Stimulated activated CD4-positive, alpha-beta T cell treated with anti-CD3 and anti-CD28 coated beads, Interleukin-12 subunit alpha, Interleukin-12 subunit beta, amount 100 ng/mL, for 24 hours (primary cell): ENCODE measurements at places on chromosomes 12 and 14.

DNA sequence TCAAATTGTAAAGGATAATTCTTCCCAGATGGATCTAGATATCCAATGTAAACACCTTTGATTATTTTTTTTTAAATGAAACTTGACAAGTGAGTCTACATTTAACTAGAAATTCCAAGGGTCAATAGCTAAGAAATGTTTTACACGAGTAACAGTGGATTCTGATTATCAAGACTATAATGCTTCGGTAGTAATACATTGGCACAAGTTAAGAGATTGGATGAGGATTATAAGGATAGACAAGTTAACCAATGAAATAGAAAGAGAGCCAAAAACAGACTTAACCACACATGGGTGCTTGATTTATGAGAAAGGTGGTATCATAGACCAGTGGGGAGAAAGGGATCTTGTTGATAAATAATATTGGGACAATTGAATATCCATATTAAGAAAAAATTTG is 40.3 kb upstream of the PCED1B start:
- no peak for DNase-seq

GRCh38 chr12:64383675-64384074 is 6.9 kb downstream of the C12orf56 start:
- no peak for DNase-seq

DNA sequence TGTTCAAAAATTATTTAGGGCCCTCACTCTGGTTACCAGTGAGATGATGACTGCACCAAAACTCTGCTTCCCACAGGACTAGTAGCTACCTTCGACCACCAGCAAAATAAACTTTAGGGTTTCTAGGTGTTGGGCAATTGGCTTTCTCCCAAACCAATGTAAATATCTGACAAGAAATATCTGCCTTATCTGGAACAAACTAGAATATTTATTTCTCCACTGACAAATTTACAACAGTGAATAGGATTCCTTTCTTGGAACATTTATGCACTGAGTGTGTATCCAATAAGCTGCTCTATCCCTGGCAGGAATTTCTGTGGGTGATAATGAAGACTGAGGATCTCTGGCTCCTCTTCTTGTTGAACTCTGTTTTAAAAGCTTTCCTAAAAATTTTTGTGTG is 148.6 kb downstream of the SLC6A15 start:
- no peak for DNase-seq

DNA sequence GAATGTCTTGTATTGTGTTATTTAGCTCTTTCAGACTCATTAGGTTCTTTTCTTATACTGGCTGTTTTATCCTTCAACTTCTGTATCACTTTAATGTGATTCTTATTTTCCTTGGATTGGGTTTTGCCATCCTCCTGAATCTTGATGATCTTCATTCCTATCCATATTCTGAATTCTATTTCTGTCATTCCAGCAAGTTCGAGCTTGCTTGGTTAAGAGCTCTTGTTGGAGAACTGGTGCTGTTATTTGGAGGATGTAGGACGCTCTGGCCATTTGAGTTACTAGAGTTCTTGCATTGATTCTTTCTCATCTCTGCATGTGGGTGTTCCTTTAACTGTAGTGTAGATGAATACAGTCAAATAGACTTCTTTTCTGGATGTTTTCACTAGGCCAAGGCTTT is 142.3 kb upstream of the SLC38A2 start:
- DNase-seq = no peak

- DNase-seq = no peak
Observed at GRCh38 chr12:122726080-122726558, 4.5 kb downstream of the HCAR1 start.

DNA sequence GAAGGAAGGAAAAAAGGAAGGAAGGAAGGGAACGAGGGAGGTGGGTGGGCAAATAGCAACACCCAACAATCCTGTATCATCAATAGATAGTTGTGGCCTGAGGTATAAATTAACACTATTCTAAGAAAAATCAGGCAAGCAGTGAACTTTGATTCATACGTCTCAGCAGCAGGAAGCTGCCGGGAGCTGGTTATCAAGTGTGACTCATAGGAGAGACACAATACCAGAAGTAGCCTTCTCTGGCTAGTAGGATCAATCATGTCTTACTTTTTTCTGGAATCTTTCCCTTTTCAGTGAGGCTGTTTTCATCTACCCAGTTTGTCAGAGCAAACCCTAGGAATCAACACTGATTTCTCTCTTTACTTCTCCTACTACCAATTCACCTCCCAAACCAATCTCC is 780.5 kb downstream of the NRXN3 start:
- no peak for DNase-seq

DNA sequence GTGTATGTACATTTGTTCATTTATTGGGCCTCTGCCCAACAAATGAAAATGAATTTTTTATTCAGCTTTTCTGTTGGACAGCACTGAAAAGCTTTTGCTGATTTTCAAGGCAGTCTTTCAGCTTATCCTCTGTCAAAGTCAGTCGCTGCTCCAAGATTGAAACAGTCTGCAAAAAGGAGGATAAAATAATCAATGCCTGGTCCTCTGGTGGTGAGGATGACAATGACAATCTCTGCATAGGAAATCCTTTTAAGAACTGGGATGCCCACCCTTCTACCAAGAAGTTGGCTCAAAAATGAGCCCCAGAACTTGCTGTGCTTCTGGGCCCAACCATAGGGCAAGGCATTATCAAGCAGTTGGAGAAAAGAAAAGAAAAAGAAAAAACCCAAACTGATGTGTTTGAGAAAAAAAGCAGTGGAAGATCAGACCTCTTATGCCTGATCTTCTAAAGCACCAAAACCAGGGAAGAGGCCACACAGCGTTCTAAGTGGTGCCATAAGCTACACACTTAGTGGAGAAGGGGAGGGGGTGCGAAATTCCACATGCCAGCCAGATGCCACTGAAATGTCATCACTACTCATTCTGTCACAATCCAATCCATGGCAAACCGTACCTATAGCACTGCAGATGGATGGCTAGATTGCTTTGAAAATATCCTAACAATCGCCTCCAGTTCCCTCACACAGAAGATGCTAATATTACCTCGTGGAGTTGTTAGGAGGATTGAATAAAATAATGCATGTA is 69.0 kb upstream of the DUSP6 start:
- DNase-seq = no peak
